ENCODE measurements at places on chromosomes 1 and 21.

- no peak for DNase-seq
Observed at GRCh38 chr21:32965129-32965680, 60.5 kb upstream of the OLIG2 start.

GRCh38 chr1:182795563-182796228 is 6.1 kb downstream of the NPL start:
- DNase-seq, result no peak

GRCh38 chr1:229059671-229060539 is 211.0 kb upstream of the RAB4A start:
- no peak for DNase-seq

GRCh38 chr1:183841950-183842794 is 37.3 kb downstream of the RGL1 start:
- no peak for DNase-seq

- no peak for DNase-seq
Observed at GRCh38 chr1:25430967-25431881, 527 bp downstream of the MACO1 start.

GRCh38 chr21:35316933-35317332 is 267.8 kb upstream of the RUNX1 start:
- DNase-seq, result no peak

GRCh38 chr1:43482215-43482614 is 28.5 kb upstream of the HYI start:
- no peak for DNase-seq

DNA sequence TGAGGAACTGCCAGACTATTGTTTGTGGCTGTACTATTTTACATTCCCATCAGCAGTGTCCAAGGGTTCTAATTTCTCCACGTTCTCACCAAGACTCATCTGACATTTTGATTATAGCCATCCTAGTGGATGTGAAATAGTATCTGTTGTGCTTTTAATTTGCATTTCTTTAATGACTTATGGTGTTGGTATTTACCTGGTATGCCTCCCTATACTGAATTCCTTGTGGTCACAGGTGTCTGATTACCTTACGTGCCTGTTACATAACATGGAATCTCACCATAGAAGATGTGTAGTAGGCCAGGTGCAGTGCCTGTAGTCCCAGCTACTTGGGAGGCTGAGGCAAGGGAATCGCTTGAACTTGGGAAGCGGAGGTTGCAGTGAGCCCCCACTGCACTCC is 13.5 kb downstream of the ZYG11A start:
- no peak for DNase-seq

DNA sequence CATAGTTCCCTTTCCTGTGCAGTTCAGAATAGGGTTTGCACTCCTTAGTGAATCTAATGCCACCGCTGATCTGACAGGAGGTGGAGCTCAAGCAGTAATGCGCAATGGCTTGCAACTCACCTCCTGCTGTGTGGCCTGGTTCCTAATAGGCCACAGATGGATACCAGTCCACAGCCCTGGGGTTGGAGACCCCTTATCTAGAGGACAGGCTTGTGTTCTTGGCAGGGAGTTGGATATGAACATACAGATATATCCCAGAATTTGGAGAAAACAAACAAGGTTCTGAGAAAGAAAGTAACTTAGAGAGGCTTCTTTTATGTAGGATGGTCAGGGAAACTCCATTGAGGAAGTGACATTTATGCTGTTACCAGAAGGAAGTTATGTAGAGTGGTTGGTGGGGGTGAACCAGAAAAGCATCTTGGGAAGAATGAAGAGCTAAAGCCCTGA is 5.1 kb upstream of the PTPRC start:
- DNase-seq, result no peak

GRCh38 chr21:39088031-39088370 is 95.2 kb downstream of the PSMG1 start:
- no peak for DNase-seq

DNA sequence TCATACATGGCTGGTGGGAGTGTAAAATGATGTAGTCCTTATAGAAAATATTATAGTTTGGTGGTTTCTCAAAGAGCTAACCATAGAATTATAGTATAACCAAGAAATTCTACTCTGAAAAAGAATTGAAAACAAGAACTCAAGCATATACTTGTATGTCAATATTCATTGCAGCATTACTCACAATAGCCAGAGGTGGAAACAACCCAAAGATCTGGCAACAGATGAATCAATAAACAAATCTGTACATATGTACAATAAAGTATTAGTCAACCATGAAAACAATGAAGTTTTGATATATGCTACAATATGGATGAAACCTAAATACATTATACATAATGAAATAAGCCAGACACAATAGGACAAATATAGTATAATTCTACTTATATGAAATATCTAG is 29.7 kb downstream of the XCL1 start:
- DNase-seq, result no peak

GRCh38 chr21:15027056-15027455 is 37.7 kb downstream of the NRIP1 start:
- no peak for DNase-seq

DNA sequence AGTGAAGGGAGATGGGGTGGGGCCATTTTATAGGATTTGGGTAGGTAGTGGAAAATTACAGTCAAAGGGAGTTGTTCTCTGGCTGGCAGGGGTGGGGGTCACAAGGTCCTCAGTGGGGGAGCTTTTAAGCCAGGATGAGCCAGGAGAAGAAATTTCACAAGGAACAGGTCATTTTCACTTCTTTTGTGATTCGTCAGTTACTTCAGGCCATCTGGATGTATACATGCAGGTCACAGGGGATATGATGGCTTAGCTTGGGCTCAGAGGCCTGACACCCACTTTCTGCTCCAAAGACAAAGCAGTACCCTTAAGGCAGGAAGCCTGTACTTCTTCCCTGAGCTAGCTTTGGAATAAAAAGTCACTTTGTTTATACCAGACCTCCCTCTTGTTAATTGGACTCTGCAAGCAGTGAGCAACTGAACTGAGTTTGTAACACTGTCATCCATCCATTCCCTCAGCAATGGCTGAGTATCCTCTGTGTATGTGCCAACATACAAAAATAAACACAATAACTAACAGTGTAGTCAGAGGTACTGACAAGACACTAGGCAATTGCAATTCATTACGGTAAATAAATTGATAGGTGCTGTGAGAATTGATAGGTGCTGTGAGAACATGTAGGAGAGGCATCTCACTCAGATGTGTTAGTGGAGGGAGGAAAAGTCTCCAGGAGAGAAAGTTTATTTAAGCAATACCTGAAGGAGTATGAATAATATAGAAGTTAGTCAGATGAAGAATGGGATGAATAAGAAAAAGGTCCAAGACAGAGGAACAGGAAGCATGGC is 14.7 kb upstream of the RGS2 start:
- DNase-seq, result no peak

- DNase-seq, result no peak
Observed at GRCh38 chr1:54809496-54810074, 8.5 kb upstream of the TTC22 start.

- no peak for DNase-seq
Observed at GRCh38 chr21:17537299-17537698, 24.5 kb downstream of the CXADR start.

GRCh38 chr1:224739997-224740684 is 124.0 kb downstream of the CNIH3 start:
- no peak for DNase-seq

DNA sequence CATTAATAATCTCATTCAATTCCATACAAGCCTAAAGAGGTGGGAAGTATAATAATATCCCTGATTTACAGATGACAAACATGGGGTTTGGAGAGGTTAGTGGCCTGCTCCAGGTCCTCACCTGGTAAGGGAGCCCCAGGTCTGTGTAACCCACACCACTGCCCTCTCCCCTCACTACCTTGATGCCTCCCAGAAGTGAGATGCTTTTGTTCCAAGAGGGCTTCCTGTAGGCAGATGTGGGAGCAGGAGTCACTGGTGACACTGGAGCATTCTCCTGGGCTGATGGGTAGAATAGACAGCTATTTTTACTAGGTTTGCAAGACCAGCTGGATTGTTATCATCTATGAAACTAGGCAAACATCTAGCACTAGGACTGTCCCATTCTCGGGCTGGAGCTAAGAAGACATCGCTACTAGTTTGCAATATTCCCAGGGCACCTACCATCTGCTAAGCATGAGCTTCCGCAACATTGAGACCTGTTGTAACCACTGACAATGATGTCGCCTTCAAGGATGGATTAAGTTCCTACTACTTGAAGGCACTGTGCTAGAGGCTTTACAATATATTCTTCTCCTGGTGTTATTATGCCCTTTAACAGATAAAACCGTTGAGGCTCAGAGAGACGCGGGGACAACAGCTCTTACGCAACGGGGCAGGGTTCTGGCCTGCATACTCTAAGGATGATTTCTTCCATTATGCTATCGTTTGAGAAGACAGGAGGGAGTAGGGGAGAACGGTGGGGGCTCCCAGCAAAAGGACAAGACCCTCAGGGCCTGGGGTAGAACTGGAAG is 35.0 kb downstream of the BATF3 start:
- DNase-seq, result no peak

- DNase-seq, result no peak
Observed at GRCh38 chr1:3881193-3881480, 18.9 kb downstream of the C1orf174 start.

DNA sequence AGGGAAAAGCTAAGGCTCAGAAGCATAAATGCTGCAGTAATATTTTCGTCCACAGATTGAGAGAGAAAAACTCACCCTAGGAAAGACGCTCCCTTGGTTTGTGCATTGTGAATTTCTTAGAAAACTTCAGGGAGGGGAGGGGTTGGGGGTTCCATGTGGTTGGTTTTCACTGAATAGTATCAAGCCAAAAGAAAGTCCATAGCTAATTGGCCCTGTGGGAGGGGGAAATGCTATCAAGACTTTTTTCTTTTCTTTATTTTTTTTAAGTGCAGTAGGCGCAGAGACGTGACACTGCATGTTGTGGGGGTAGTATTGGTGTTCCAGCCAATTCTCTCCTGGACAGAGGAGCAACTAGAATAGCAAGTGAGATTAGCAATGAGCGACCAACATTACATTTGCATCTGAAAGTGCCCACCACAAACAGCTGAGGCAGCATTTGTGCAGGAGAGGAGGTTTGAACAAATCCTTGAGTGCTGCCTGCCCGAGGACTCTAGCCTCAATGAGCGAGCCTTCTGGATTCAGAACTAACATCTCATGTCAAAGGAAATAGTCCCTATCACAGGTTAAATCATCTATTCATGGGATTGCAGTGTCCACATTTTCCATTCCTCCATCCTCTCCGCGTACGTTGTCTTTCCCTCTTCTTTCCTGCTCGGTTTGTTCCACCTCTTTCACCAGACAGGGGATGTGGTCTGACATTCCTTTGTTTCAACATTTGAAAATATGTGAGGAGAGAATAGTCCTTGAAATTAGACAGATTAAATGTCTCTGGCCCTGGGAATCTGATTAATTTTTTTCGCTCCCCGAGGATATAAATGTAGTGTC is 118.0 kb upstream of the MARK1 start:
- no peak for DNase-seq

DNA sequence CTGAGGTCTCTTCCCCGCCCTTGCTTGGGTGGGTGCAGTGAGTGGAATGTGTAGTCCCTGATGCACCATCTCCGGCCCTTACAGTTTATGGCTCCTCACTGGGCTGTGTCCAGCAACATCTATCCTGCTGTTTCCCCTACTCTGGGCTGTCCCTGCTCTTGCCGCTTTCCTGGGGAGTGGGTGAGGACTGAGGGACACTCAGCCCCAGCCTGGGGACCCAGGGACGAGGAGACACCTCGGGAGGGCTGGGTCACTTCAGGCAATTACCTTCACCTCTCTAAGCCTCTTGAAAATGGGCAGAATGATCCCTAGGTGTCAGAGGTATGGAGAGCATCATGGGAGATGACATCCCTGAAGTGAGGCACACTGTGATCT is 13.6 kb upstream of the LRP8 start:
- no peak for DNase-seq

GRCh38 chr1:163163881-163164582 is 38.7 kb downstream of the RGS5 start:
- no peak for DNase-seq

DNA sequence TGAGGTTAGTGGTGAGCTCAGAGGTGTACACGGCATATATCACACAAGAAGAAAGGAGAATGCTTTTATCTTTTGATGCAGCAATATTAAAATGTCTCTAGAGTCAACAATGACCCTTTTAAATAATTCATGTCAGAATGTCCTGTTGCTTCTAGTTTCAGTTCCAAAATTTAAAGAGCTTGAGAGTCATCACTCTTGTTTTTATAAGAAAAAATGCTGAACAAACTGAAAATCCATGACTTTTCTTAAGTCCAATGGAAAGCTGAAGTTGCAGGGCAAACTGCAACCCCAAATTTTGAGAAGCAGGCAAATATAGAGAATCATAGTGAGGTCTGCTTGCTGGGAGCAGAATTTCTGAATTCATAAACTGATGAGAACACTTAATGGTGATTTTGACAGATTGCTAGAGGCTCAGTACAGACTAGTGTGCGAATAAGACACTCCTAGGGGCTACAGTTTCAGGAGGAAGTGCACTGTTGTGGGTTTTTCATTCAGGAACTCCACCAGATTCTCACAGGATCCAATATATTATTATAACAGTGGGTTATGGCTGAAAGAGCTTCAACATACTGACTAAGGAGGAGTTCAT is 135.1 kb downstream of the CLIC6 start:
- no peak for DNase-seq

- DNase-seq, result no peak
Observed at GRCh38 chr1:192130175-192130574, 28.1 kb upstream of the RGS18 start.
